ENCODE measurements at places on chromosomes 11 and 22.

- no peak for DNase-seq
Observed at GRCh38 chr22:29090039-29090438, 17.2 kb downstream of the KREMEN1 start.

- DNase-seq = peak; percentile 82
Observed at GRCh38 chr11:6419009-6419631, at the start of gene APBB1. Gene APBB1, minus strand, starts transcription at chr11:6419094. Its CDS starts 7,747 bp downstream, at chr11:6411347.

GRCh38 chr11:119317592-119318239, 786 bp upstream of the MCAM start:
- DNase-seq = no peak

GRCh38 chr22:30275625-30276024, 9.0 kb upstream of the OSM start:
- no peak for DNase-seq

GRCh38 chr22:37014835-37015586, 4.2 kb downstream of the TST start:
- no peak for DNase-seq

DNA sequence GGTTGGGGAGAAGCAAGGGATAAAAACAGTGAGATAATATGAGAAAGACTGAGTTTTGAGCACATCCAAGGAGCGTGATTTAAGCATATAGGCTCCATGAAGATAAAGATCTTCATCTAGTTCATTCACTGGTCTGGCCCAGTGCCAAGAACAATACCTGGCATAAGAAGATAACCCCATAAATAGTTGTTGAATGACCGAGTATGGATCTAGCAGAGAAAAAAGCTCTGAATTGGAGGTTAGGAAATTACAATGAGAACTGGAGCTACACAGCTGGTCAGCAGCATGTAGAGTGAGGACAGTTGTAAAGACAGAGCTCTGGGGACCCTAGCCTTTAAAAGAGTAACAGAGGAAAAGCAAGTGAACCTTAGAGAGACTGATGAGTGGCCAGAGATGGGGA, 33.0 kb upstream of the PAK1 start:
- no peak for DNase-seq

DNA sequence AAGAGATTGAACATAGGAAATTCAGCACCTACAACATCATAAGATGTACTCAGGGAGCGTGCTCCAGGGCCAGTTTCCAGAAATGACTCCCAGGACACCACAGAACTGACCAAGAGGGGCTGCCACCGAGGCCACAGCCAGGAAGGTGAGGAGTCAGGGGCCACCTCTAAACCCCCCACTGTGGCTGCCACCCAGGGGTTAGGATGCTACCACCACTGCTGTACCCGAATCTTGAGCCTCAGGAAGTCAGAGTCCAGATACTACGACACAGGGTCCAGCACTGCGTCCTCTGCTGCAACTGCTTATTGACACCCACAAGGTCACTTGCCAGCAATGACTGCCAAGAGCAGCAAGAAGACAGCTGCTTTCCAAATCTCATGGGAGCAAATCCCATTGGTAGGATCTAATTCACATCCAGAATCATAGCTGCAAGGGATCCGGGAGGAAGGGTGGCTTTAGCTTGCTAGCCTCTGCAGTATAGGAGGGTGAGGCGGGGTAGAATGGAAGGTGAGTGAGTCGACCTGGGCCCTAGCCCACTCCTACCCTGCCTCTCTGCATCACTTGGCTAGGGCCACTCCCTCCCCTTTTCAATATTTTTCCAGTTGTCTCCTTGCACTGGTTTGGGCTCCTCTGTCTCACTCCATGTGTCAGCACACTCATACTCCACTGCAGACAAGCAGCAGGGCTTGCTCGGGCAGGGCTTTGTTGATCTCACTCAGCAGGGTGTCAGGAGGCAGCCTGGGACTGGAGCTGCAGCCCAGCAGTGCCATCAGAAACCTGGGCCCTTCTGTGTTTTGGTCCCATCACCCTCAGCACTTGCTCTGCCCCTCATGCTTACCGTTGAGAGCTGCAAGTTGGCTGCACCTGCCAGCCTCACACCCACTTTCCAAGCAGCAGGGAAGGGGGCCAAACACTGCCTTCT, 18.1 kb upstream of the CYTH4 start:
- peak; percentile 23 for DNase-seq

DNA sequence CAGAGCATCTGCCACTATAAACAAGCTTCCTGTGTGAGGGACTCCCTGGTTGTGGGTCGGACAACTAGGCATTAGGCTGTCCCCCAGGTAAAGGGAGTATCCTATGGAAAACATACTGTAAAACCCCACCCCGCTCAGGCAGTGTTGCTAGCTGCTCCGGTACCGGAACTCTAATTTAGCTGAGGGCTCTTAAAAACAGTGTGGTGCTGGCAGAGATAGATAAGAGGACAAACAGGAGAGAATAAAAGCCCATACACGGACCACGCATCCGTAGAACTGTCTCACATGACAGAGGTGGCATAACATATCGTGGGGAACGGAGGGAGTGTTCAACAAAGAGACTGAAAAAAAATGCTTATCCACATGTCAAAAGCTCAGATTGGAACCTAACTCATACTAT, 3.4 kb upstream of the MOGAT2 start:
- DNase-seq = no peak

- DNase-seq = no peak
Observed at GRCh38 chr11:72781313-72782080, 12.3 kb downstream of the STARD10 start.

- DNase-seq = no peak
Observed at GRCh38 chr11:74310857-74311256, 583 bp downstream of the P4HA3 start.

GRCh38 chr22:47396105-47396504, 633.7 kb downstream of the TBC1D22A start:
- no peak for DNase-seq

GRCh38 chr11:73969091-73969490, 13.6 kb downstream of the UCP2 start:
- DNase-seq = no peak

DNA sequence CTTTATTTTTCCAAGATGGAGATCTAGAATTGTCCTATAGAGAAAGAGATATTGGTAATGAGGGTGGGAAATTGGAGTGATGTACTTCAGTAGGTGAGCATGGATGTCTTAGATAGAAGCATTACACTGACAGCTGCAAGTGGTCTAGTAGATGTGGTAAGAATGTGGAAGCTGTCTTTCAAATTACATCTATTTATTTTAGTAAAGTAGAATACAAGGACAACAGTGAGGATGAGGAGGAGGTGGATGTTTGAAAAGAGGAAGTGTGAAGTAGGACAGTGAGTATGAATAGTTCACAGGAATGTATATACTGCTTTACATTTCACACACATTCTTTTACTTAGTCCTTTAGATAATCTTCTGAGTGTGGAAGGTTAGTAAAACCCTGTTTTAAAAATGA, 64.2 kb downstream of the HIPK3 start:
- no peak for DNase-seq

- DNase-seq = no peak
Observed at GRCh38 chr11:82995754-82996398, 75.8 kb downstream of the RAB30 start.

DNA sequence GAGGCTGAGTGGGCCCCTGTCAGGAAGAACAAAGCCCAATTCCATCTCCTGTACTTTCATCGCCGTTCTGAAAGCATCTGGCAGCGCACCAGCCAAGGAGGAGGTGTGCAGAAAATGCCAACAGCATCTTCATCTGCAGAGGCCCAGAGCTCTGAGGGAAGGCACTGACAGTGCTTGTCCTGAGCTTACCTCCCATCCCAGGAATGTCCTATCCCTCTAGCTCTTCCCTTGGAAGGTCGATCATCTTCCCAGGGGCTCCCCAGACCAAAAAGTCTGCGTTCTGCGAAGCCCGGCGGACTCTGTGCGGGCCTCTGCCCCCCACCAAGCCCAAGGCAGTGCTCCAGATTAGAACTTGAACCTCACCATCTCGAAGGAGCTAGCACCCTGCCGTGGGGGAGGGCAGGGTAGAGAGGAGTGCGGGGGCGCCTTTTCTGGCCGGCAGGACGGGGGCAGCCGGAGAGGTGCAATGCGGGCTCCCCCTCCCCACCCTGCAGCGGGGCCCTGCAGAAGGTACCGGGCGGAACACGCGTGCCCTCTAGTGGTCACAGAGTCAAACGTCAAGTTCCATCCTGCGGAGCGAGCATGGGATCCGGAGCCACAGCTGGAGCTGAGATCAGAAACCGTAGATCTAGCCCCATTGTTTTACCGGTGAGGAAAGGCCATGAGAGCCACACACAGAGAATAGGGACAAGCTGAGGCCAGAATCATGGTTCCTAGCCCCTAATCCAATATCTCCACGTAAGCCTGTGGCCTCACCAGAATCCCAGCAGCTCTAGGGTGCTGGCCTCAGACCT, 5.0 kb downstream of the SCN2B start:
- DNase-seq = peak; percentile 75

DNA sequence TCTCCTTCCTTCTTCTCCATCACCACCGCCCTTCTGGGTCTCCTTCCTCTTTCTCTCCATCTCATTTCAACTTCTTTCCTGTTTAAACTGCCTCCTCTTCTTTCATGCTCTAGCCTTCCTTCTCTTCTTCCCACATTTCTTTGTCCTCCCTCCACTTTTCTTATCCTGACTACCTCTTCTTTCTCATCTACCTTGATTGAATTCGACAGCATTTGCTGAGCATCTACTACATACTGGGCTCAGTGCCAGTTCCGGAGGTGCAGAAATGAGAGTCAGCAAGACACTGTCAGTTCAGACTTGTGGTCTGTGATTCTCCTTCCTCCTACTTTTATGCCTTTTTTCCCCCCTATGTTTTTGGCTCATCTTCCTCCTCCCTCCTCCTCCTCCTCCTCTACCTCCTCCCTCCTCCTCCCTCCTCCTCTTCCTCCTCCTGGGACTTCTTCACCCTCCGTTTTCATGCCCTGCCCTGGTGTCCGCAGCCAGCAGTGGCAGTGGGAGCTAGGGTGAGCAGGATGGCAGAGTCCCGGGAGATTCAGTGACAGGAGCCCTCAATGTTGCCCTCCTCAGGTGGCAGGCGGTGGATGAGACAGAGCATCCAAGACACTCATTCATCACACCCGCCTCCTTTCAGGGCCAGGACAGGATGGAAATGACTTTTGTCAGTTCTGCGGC, 146.0 kb upstream of the SEZ6L start:
- DNase-seq = no peak

- DNase-seq = no peak
Observed at GRCh38 chr11:119512369-119512768, 89.4 kb upstream of the THY1 start.

DNA sequence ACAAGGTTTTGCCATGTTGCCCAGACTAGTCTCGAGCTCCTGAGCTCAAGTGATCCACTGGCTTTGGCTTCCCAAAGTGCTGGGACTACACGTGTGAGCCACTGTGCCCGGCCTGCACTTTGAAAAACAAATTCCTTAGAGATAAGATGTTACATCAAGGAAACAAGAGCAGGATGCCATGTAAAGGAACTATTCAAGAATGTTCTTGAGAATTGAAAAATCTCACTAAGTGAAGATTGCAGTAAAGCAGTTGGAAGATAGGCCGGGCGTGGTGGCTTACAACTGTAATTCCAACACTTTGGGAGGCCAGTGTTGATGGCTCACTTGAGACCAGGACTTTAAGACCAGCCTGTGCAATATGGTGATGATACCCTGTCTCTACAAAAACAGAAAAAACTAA, 88.1 kb downstream of the PACS1 start:
- no peak for DNase-seq

DNA sequence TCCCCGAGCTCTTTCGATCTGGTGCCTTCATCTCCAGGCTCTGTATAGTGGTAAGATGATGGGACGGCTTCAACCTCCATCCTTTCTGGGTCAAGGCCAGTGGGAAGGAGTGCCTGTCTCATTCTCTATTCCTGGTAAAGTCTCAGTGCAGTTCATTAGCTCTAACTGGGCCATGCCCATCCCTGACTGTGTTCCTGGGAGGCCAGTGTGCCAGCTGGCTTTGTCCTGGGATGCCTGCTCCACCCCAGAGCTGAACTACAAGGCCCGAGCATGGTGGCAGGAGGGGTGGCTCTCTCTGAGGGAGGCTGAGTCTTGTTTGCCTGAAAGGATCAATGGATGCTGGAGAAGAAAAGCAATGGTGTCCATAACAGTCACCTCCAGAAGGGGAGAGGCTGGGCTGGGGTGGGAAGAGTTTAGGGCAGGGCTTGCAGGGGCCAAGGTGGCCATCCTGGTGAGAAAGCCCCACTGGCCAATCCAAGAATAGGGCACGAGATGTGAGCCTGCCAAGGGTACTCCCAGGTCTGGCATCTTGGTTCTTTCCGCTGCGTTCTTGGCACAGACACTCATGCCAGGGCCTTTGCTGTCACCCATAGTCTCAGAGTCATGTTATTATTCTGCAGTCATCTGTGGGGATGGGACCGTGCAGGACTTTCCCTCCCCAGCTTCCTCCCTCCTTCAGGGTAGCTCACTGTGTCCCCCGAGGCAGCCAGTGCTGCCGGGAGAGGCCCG, 60.1 kb downstream of the PARVB start:
- no peak for DNase-seq

- DNase-seq = peak; percentile 63
Observed at GRCh38 chr11:59754859-59755700, at the start of gene STX3. Gene STX3, plus strand, starts transcription at chr11:59755376. Its CDS starts 230 bp downstream, at chr11:59755606.

DNA sequence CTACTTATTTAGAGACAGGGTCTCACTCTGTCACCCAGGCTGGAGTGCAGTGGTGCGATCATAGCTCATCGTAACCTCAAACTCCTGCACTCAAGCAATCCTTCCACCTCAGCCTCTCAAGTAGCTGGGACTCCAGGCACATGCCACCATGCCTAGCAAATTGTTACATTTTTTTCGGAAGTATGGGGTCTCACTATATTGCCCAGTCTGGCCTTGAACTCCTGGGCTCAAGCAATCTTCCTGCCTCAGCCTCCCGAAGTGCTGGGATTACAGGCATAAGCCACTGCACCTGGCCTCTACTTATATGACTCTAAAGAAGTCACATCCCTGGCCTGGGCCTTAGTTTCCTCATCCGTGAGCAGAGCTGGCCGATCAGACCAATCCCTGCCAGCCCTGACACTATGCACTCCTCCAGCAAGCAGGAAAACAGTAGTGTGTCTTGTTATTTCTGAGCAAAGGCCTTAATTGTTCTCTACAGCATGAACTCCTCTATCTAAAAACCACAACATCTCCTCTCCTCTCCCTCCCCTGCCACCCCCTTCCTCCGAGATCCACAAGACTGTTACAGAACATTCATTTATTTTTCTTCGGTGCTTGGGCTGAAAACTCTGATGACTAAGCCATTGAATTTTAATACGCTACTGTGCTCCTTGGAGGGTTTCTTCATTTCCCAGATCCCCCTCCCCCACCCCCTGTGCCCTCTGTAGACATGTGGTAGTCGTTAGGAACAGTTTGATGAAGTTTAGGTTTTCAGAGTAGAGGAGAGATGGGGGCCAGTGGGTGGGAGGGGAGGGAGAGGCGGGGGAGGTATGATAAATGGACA, 91.5 kb downstream of the ABTB2 start:
- no peak for DNase-seq

Data from activated CD4-positive, CD25-positive, alpha-beta regulatory T cell treated with anti-CD3 and anti-CD28 coated beads, Interleukin-2, amount 50 U/mL, for 72 hours (primary cell).